ENCODE measurements at places on chromosomes 16 and 17.

- DNase-seq, result no peak
Measured at GRCh38 chr17:28879886-28880571, 17.5 kb downstream of the FLOT2 start.

DNA sequence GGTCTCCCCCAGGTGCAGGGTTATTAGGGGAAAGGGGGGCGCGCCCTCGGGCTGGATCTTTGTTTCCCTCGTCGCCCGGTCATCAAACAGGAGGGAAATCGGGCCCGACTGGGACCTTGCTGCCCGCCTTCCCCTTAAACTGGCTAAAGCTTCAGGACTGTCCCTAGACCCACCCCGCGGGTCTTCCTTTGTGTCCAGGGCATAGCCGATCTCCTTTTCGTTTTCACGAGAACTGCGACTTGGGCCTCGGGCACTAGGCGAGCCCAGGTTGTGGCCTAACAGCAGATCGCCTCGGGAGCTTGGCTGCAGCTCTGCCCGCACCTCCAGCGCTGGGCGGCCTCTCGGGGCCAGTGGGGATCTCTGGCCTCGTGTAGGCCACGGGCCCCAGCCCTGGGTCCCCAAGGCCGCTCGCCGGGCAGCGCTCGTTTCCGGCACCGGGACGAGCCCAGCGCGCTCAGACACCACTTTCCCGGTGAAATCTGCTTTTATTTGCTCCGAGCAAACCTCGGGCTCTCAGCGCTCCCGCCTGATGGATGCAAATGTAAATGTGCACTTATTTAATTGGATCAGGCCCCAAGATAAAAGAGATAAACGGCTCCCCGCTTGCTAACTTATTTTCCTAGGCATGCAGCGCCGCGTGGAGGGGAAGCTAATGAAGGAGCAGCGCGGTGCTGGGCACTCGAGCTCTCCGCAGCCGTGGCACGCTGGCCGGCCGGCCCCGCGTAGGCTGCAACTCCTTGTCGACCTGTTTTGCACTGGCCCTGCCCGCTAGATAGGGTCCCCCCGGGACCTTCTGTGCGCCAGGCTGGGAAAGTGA lies 7.8 kb downstream of the IRX5 start:
- no peak for DNase-seq

DNA sequence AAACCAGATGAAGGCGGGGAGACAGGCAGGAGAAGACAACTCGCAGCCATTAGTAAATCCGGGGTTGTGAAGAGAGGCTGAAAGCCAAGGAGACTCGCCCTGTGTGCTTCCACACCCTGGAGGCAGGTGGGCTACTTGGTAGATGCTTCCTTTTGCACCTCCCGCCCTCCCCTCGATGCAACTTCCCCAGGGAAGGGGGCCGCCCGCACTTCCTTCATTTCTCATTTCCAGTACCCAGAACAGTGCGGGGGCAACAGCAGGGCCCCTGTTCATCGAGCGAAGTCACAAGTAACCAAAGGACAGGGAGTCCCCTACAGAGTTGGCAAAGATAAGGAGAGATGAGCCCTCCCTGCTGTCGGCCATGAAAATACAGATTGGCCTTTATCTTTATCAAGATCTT lies 25.0 kb downstream of the CCDC40 start:
- no peak for DNase-seq

DNA sequence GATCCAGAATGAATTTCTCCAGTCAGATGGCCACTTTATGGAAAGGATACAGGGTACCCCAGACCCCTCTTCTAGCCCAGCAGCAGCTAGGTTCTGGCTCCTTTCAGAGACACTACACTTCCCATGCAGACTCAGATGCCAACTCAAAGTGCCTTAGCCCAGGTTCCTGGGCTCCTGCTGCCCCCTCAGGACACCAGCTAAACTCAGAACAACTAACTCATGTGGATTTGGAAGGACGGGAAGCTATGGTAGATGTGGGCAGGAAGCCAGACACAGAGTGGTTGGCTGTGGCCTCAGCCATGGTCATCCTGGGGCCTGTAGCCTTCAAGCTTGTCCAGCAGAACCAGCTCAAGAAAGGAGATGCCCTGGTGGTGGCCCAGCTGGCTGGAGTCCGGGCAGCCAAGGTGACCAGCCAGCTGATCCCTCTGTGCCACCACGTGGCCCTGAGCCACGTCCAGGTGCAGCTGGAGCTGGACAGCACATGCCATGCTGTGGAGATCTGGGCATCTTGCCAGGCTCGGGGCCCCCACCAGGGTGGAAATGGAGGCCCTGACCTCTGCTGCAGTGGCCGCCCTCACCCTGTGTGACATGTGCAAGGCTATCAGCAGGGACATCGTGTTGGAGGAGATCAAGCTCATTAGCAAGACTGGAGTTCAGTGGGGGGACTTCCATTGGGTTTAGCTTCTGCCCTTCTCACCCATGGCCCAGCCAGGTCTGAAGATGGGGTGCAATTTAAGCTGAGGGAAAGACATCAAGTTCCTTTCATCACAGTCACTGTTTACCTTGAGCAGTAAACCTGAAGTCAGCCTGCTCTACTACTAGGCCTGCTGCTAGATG lies 111.8 kb downstream of the N4BP1 start:
- peak; percentile 10 for DNase-seq

GRCh38 chr17:58568044-58568799 lies 53.8 kb upstream of the MTMR4 start:
- no peak for DNase-seq

DNA sequence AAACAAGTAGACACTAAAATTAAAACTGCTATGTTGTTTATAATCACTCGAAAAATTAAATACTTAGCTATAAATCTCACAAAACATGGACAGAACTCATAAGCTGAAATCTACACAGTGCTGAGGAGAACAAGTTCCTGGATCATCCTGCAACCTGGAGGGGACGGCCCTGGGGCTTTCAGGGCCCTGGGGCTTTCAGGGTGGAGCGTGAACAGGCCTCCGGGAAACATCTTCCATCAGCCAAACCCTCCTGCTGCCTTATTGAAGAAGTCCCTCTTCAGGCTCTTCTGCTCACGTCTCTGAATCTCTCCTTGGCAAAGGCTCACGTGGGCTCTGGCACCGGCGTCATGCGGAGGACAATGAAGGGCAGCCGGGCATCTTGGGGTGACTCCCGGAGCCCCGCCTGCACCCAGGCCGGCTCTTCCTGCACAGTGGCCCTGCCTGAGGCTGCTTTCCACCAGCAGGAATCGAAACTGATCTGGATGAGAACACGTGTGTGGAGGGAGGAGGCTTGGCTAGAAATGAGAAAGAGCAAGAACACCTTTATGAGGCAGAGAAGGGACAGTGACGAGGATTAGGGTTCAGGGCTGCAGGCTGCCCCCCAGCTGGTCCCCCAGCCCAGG lies 127.3 kb downstream of the CDRT15L2 start:
- peak; percentile 61 for DNase-seq

DNA sequence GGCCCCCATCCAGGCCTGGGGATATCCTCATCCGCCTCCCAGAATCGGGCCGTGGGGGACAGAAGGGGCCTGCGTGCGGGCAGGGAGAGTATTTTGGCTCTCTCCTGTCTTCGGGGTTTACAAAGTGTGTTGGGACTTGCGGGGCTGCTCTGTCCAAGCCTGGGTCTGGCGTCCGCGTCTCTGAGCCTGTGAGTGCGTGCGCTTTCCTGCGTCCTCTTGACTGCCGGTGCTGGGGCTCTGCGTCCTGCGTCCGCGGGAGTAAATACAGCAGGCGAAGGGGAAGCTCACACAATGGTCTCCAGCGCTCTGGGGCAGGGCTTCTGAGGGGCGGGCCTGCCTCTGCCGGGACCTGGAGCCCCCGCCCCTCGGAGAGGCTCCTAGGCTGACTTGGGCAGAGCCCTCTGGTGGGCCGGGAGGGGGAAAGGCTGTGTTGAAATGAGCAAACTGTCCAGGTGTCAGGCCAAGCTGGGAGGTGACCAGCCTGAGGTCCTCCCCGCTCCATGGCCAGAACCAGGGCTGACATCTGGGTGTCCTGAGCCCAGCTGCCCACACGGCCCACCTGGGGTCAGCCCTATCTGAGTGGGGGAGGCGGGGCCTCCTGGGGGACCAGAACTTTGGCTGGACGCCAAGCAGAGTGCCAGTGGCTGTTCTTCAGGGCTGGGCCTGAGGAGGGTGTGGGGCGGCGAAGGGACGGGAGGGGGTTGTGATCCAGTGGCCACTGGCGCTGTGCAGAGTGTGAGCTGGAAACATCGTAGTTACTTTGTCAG lies 233.6 kb downstream of the SEC14L1 start:
- no peak for DNase-seq

GRCh38 chr17:18043491-18043890 lies 4.3 kb downstream of the GID4 start:
- no peak for DNase-seq

DNA sequence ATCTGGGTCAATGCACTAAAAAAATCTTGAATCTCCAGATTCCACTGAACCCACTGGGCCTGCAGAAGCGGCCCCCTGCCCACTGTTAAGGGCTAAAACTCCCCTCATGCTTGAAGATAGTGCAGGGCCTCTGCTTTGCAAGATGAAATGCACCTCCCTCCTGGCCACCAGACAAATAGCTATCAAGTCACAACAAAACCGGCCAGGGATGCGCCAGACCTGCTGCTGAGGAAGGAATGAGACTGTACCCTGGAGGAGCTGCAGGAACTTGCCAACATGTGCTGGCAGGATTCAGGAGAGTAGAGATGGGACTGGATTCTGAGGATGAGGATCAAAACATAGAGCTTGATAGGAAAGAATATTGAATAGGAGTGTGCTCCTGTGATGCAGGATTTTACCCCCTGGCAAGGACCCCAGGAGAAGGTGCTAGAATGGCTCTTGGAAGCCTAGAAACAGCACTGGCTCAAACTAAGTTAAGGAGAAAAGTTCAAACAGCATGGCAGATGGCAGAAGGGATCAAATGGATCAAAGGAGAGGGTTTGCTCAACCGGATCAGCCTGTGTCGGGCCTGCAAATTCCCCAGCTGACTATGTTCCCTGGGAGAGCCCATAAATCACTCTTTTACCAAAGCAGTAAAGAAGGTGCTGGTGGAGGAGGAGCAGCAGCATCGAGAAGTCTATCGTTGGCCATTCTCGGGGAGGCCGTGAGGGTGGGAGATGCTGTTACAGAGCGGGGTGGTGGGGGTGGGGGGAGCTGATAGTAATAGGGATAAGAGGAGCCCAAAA lies 27.2 kb upstream of the XYLT2 start:
- DNase-seq, result no peak

GRCh38 chr17:2776589-2777241 lies 19.5 kb upstream of the RAP1GAP2 start:
- no peak for DNase-seq

- no peak for DNase-seq
Measured at GRCh38 chr16:56608876-56609462, 585 bp downstream of the MT2A start.

DNA sequence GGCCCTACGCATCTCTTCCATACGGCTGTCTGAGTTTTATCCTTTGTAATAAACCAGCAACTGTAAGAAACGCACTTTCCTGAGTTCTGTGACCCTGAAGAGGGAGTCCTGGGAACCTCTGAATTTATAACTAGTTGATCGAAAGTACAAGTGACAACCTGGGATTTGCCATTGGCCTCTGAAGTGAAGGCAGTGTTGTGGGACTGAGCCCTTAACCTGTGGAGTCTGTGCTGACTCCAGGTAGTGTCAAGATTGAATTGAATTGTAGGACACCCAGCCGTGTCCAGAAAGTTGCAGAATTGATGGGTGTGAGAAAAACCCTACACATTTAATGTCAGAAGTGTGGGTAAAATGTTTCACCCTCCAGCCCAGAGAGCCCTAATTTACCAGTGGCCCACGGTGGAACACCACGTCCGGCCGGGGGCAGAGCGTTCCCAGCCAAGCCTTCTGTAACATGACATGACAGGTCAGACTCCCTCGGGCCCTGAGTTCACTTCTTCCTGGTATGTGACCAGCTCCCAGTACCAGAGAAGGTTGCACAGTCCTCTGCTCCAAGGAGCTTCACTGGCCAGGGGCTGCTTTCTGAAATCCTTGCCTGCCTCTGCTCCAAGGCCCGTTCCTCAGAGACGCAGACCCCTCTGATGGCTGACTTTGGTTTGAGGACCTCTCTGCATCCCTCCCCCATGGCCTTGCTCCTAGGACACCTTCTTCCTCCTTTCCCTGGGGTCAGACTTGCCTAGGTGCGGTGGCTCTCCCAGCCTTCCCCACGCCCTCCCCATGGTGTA lies 1.5 kb downstream of the GAA start:
- no peak for DNase-seq

DNA sequence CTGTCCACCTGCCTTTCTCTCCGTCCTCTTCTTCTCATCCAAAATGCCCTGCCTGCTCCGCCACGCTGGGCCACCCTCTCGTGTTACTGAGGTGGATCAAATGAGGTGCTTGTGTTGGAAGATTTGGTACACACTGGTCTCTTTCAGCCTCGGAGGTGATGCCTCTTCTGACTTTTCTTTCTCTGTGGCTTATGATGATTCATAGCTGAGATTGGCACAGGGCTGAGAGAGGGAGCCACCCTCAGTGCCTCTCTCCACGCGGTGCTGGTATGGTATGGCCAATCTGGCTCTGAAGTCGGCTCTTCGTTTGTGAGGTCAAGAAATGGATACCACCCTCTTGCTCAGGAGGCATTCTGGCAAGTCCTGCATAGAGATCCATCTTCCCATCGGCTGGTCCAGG lies 82.4 kb downstream of the PLCG2 start:
- peak; percentile 22 for DNase-seq

DNA sequence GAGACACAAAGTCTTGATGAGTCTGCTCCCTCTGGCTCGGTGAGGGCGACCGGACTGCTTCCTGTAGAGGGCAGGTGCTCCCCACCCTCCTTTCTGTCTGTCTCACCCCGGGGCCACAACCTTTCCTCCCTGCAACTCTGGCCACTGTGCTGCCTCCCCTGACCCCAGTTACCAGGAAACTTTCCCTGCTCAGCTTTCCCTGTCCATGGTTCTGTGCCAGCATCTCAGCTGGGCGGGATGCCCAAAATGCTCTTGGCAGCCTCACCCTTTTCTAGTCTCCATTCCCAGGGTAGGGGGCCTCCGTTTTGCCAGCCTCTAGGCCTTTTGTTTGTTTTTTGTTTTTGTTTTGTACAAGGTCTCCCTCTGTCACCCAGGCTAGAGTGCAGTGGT lies 1.4 kb downstream of the PLD2 start:
- peak; percentile 19 for DNase-seq

- no peak for DNase-seq
Measured at GRCh38 chr17:75817571-75817970, 26.6 kb downstream of the UNC13D start.

GRCh38 chr17:5758651-5759050 lies 174.3 kb upstream of the NLRP1 start:
- no peak for DNase-seq

- no peak for DNase-seq
Measured at GRCh38 chr16:88519240-88519639, 51.0 kb upstream of the ZC3H18 start.

- no peak for DNase-seq
Measured at GRCh38 chr16:21277045-21277926, 804 bp downstream of the CRYM start.

DNA sequence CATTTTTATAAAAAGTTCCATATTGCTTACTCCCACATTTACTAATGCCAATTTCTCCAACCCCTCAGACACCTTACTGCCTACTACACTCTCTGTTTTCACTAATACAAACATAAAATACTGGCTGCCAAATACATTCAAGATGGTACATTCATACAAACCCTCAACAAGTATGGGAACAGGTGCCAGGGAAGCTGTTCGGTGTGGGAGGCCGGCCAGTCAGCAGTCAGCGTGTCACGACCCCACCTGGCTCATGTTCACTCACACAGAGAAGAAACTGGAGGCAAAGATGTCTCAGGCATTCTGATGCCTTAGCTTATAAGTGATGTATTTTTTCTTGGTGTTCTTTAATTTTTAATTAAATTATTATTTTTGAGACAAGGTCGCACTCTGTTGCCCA lies 42.4 kb upstream of the TRAP1 start:
- DNase-seq, result no peak

- no peak for DNase-seq
Measured at GRCh38 chr16:85519540-85520231, 93.4 kb upstream of the GSE1 start.
